ENCODE measurements at places on chromosomes 3 and 15. TPM values are rescaled to one million over a fixed set of nuclear protein-coding genes. Genes with fewer than 3 reads are reported as not detected.

Gene SHC4
- not detected for total RNA-seq

DNA sequence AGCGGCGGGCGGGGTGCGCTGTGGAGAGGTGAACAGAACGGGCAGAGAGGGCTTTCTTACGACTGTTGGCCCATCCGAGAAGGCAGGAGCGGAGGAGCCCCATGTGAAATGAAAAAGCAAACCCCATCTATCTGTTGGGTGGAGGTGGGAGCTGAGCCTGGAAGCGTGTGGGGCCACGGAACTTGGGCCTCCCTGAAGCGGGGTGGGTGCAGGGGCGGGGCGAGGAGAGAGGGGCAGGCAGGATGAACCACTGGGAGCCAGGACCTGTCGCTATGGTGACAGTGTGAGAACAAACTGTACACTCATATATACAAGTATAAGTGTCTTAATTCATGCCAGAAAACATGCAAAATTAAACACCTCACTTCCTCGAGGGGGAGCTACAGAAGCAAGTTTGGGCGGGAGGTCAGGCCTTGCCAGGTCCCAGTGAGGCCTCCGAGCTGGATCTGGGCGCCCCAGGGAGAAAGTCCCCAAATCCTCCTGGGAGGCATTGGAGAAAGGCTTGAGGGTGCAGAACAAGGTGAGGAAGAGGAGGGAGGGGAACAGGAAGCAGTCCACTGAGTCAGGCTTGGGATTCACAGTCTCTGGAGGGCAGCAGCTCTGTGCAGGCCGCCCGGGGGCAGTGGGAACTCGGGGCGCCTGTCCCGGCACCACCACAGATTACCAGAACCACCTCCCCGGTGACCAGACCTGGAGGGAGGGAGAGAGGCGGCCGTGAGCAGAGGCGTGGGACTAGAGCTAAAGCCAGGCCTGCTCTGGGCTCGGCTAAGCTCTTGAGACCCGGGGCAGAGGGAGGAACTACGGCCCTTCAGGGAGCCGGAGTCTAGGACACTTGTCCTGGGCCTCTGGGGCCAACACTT is 34.8 kb downstream of the RBPMS2 start:
- DNase-seq: no peak

DNA sequence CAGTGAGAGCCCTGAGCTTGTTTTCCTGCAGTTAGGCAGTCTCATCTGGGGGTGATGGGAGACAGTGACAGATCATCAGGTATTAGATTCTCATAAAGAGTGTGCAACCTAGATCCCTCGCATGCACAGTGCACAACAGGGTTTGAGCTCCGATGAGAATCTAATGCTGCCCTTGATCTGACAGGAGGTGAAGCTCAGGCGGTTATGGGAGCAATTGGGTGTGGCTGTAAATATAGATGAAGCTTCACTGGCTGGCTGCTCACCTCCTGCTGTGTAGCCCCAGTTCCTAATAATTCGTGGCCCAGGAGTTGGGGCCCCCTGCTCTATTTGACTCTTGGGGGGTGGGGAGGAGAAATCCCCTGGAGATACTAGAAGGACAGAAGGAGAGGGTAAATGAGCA is 309.4 kb upstream of the STT3B start:
- DNase-seq: no peak

Gene DNAH1
- total RNA-seq: 9.9 TPM

GRCh38 chr3:178388473-178388872 is 147.8 kb upstream of the KCNMB2 start:
- no peak for DNase-seq

Gene GUCA1C
- total RNA-seq: not detected

DNA sequence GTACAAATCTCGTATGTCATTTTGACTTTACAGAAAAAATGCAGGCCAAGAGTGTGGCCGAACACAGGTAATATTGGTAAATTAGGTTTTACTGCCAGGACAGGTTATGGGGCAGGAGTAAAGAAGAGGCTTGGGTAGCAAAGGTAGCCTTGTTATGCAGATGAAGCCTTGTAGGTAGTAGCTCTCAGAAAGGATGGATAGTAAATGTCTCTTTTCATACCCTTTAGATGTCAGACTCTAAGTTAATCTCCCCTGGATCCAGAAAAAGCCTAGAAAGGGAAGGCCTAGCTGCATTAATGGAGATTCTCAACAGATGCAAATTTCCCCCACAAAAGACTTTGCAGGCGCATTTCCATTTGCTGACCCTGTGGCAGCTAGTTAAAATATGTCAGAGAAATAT is 1445.1 kb upstream of the CADM2 start:
- DNase-seq: no peak

GRCh38 chr15:41661518-41662225 is 1.5 kb downstream of the MGA start:
- DNase-seq: peak; percentile 91

Gene ARL6
- total RNA-seq: 4.0 TPM

DNA sequence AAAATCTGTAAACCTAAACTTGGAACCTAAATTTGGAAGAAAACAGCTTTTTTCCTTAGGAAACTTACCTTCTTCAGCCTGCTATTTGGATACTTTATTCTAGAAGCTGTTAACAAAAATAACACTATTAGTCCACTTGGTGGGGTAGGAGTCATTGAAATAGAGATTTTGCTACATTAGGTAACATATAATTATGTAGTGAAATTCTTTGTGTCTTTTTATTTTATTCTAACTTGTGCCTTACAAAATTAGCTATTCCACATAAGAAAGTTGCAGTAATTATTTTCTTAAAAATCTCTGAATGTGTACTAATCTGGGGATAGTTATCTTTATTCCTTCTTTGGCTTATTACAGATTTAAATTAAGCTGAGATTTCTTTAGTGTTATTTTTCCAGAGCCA is 360.4 kb upstream of the ROBO2 start:
- no peak for DNase-seq

Gene ATP13A5
- total RNA-seq: not detected

- no peak for DNase-seq
These were observed 643.0 kb downstream of the NAALADL2 start for GRCh38 chr3:175502155-175502554.

GRCh38 chr3:4753073-4753691 is 226.1 kb upstream of the BHLHE40 start:
- no peak for DNase-seq

GRCh38 chr3:191966556-191966955 is 505.6 kb downstream of the PYDC2 start:
- DNase-seq: no peak

DNA sequence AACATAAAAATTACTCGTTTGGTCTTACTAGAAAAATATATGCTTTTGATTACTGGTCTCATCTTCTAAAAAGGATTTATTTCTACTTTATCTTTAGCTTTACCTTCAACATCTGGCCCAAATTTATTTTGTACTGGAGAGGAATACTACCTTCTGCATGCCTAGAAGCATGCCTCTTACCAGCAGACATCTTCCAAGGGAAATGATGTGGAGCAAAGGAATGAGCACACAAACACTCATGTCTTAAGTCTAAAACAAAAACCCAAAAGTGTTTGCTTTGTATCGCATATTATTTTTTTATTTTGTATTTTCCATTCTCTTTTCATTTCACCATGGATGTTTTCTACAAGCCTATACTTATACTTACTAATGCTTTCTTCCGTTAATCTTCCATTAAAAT is 304.6 kb upstream of the KCNMB2 start:
- no peak for DNase-seq

Gene GHSR
- total RNA-seq: not detected

- DNase-seq: no peak
These were observed 5.6 kb downstream of the SLC25A38 start for GRCh38 chr3:39388741-39389248.

Gene CCDC54
- not detected for total RNA-seq

Gene TMEM39A
- 61.9 TPM for total RNA-seq

DNA sequence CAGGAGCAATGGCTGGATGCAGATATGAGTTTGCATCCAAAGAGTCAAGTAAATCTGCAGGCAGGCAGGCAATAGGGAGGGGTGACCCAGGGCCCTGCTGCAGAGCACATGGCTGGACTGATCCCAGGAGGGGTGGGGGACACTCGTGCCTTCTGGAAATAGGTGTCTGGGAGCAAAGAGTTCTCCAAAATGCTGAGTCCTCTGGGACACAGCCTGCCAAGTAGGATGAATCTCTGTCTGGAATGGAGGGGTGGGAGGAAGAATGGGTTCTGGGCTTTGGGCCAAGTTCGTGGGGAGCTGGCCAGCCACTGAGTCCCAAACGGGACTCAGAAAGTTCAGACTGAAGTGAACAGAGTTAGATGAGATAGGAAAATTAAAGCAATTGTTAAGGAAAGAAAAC is 214.5 kb downstream of the MTHFS start:
- DNase-seq: no peak

- no peak for DNase-seq
These were observed 92.5 kb downstream of the ADAMTS9 start for GRCh38 chr3:64595253-64595694.

DNA sequence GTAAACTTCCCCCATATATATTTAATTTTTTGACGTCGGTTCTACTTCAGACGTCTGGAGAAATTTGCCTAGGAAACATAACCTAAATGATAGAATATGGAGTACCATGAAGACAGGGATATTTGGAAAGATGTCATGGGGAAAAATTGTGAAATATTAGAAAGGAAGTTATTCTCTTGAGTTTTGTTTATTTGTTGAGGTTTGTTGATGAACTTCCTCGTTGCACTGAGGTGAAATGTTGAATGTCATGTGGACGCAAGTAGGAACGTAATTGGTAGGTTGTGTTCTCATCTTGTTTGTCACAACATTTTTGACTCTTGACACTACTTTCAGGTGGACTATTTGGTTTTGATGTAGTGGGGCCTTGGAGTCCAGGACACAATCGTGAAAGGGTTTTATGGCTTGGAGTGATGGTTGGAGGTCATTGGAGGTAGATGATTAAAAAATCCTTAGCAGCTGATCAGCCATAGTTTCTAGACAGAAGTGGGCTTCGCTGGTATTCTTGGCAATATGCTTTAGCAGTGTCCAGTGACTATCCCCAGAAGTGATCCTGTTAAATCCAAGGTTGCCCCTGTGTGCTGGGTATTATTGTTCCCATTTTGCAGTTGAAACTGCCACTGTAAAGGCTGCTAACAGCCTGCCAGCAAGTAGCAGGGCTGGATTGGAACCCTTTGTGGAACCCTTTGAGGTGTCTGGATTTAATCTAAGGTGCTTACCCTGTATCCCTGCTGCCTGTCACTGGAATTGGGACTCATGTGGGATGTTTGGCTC is 1.5 kb downstream of the ABHD5 start:
- no peak for DNase-seq

Gene HTR3E
- total RNA-seq: not detected

- no peak for DNase-seq
These were observed 27.9 kb downstream of the PLA1A start for GRCh38 chr3:119625451-119626153.

Gene GAP43
- not detected for total RNA-seq

DNA sequence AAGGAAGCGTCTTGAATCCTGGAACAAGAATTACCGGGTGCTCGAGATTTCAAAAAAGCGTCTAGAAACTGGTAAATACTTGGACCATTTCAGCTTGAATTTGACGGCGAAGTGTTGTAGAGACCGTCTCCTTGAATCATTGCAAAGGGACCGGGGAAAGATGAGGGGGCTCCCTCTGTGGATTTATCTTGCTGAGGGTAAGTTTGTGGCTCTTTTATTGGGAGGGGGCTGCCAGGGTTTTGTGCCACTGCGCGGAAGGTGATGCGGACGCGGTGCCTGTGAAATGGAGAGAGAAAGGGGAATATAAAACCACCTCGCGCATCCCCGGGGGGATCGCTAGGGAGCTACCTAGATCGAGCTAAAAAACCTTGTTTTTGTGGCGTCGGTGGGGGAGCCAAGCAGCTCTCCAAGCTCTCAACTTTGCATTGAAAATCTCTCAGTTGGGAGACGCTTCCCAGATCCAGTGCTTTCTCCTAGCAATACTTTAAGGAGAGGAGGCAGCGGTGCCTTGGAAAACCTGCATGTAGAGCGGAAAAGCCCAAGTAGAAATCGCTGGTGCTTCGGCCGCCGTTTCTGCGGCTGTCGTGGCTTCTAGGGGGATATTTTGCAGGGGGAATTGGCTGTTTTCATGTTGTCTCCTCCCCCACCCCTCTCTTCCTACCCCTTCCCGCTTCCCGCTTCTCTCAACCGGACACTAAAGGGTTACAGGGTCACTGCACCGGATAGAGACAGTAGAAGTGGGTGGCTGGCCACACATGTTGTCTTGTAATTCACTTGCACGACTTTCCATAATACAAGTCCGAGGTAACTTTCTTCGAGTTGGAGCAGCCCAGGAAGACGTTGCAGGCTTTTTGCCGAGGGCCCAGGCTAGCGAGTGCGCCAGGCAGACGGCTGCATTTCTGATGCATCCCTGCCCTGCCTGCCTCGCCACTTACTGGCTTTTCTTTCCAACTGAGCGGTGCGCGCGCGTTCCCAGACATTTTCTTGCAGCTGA is 187.6 kb downstream of the NLGN1 start:
- DNase-seq: no peak

DNA sequence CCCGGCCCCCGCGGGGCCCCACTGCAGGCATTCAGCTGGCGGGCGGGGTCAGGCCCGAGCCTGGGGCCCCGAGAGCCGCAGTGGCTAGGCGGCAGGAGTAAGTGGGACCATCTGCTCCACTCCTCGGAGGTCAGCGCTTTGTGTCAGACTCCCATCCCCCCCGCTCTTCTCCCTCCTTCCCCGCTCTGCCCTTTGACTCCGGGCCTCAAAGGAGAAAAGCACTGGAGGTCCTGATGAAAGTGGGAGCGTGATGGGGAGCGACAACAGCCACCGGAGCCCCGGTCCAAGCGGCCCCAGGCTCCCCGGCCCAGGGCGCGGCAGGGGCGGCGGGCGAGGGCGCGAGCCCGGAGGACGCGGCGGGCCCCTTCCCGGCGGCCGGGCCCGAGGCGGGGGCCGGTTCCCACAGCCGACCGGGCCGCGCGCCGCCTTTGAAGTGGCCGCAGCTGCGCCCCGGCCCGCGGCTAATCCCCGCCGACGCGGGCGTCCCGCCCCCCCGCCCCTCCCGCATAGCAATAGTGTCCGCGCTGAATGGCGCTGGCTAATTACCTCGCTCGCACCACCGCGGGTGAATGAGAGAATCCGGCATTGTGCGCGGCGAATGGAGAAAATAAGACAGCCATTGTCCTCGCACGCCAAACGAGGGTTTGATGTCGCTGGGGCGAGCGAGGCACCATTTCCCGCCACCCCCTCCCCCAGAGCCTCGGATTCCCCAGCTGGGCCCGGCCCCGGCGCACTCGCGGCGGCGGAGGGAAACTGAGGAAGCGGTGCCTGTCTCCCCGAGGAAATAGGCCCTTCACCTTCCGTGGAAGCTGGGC is 22.4 kb downstream of the IGDCC3 start:
- no peak for DNase-seq

DNA sequence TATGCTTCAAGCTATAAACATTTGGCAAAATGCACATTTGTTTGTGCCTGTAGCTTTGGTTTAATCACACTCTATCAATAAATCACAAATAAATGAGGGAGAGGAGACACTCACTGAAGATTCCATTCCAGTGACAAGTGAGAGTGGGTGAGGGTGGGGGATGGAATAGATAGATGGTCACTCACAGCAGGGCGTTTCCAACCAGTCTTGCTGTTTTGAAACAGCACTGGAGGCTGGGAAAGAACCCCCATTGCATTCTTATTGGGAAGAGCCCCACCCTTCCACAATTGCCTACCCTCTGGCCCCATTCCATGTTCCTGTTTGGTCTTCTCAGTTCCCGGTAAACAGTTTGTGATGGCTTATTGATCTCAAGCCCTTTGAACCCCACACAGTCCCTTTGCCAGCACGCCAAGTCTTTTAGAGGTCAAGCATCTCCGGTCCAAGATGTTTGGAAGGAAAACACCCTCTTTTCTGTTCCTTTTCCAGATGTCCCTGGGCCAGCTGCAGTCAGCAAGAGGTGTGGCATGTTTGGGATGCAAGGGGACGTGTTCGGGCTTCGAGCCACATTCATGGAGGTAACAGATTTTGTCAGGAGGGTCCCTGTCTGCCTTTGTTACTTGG is 30.7 kb downstream of the LMCD1 start:
- no peak for DNase-seq

All from mesenteric fat pad (tissue), 1 donor.